ENCODE measurements at places on chromosomes 5 and 9.

DNA sequence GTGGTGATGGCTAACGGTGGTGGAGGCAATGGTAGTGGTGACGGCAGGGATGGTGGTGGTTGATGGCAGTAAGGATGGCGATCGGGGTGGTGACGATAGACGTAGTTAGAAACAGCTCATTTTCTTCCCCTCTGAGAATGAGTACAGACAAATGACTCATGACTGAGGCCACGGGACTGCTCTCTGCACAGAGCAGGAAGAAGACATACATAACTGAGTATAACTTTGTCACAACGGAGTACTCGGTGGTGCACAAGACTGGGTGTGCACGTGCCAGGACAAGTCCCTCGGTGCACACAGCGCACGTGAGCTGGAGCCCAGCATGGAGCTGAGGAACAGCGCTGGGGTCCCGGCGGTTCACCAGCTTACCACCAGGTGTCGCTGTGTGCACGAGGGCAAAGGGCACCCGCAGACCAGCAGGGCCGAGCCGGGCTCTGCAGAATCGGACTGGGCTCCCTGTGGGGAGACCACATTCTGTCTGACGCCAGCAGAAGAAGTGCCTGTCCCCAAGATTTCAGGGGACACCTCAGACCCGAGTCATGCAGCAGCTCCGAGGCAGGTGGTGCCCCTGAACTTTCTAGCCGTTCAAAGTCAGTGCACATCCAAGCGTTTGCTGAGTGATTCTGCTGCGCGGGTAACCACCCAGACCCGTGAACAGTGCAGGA is 188.6 kb downstream of the FSTL4 start:
- peak; percentile 77 for DNase-seq

DNA sequence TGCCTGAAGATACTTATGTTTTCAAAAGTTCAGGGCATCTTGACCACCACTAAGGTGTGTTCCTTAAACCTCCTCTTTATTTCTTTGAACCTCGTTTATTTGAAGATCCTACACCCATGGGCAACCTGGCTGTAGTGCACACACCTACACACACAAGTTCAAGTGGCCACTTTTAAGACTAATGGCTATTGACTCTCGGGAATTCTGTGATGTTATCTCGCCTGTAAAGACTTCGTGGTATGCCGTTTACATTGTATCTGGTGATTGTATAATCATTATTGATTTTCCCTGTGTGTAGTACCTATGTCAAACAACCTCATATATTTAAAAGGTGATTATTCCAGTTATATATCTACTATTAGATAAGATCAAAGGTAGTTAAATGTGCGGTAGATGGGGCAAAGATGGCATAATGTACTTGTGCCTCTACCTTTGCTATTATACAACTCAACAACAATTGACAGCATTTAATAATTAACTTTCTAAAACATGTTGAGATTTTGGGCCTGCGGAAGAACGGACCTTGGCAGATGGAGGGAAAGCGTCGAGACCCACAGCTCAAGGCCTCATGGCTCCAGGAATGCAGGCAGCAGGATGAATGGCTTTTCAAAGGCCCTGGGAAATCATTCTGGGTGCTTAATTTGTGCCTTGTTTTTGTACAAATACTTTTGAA is 51.4 kb upstream of the IRX2 start:
- DNase-seq: no peak

- DNase-seq: no peak
Measured at GRCh38 chr9:128123451-128124080, 4.0 kb downstream of the PTGES2 start.

DNA sequence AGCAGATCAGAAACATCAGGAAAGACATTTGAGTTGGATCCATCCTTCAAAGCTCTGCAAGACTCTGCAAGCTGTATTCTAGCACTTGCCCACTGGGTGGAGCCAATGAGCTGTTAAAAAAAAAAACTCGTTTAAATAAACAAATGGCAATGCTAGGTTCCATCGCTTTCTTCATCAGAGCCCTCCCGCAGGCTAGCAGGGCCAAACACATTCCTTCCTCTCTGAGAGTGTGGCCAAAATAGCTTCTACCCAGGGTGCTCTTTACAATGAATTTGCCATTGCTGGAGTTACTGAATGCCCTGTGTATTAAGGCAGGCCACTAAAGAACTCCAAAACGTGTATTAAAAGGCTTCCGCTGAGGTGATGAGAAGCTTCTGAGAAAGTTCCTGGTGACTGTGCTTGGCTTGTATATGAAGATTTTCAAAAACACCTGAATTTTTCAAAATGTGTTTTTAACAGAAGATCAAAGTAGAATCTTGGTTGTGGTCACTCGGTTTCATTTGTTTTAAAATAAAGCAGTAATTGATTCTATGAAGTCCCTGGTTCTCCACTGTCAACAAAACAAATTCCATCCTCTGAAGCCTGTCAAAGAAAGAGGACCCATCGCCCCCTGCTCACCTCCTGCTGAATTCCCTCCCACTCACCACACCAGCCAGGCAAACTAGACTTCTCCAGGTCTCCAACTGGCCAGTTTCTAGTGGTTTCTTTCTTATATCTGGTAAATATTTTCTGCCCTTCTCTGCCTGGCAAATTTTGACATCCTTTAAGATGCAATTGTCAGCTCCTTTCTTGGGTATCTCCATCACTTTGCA is 36.5 kb upstream of the EQTN start:
- DNase-seq: peak; percentile 91

- no peak for DNase-seq
Measured at GRCh38 chr5:140140435-140140834, 14.7 kb downstream of the IGIP start.

DNA sequence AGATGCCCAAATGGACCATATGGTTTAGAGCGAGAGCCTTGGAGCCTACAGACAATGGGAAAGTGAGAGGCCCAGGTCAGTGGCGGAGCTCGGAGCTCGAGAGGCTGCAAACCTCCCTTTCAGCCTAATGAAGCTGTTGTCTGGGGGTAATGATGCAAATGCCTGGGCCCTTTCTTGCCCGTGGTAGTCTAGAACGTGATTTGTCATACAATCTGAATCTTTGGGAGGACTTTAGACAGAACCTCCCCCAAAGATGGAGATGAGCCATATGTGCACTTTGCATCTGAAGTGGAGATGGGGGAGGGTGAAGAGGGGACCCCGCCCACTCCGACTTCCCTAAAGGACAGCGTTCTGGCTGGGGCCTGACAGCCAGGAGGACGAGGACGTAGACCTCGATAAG is 10.3 kb upstream of the NEUROG1 start:
- DNase-seq: no peak

- no peak for DNase-seq
Measured at GRCh38 chr5:137481596-137481995, 17.5 kb downstream of the SPOCK1 start.

- no peak for DNase-seq
Measured at GRCh38 chr5:87081016-87081415, 186.7 kb upstream of the RASA1 start.
